Hematopoietic multipotent progenitor cell treated with erythropoietin and hydrocortisone succinate and interleukin-3 and kit ligand, for 8 days (in vitro differentiated cells): ENCODE measurements at places on chromosomes 6 and 20.

GRCh38 chr6:26196846-26197635, 109.8 kb downstream of the HFE start:
- DNase-seq = peak; percentile 97

DNA sequence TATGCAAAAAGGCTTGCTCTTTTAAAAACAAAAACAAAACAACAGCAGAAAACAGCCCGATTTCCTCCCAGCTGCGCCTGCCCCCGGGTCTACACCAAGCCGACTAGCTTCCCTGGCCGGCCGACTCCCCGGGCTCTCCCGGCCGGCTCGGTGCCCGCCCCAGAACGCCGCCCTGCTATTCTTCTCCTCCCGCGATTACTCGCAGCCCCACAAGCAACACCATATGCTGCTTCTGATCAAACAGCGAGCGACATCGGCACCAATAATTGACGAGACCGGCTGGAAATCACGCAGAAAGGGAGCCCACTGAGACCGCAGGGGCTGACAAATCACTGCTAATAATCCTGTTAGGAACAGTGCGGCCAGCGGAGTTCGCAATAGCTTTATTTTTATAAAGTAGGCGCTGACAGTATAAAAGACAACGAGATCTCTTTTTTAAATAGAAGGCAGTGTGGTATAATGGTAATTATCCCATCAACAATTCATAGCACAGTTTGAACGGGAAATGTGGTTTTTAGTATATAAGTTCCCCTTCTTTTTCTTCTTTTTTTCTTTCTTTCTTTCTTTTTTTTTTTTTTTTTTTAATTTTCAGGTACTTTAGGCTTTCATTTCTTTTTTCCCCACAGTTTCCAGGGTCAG, 3.3 kb downstream of the SIM1 start:
- DNase-seq = no peak

GRCh38 chr20:49028684-49029083, 17.4 kb upstream of the CSE1L start:
- peak; percentile 49 for DNase-seq

DNA sequence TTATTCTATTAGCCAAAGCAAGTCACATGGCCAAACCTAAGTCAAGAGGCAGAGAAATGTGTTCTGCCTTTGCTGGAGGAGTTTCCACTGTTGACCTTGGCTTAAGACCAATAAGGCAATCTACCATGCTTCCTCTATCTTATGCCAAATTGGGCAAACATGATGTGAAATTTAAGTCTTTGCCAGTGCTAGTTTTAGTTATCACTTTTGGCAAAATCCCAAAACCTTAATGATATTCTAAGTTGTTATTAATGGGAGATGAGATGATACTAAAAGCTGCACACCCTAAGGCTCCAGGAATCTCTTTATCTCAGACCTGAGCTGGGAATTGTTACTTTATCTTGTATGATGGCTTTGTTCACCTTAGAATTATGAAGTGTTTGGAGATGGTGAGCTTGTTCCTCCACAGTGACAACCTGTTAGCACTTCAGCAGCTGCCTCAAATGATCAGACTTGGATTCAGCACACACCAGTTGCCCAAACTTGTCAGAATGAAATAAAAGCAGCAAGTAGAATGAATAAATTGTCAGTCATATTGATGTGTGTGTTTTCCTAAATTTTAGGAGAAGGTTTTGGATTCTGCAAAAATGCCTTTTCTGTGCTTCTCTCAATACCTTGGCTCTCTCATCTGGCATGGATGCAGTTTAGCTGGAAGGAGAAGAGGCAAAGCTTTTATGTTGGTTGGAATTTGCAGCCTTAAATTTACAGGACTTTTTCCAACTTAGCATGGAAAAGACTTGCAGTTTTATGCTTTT, 49.3 kb downstream of the RIN2 start:
- no peak for DNase-seq

DNA sequence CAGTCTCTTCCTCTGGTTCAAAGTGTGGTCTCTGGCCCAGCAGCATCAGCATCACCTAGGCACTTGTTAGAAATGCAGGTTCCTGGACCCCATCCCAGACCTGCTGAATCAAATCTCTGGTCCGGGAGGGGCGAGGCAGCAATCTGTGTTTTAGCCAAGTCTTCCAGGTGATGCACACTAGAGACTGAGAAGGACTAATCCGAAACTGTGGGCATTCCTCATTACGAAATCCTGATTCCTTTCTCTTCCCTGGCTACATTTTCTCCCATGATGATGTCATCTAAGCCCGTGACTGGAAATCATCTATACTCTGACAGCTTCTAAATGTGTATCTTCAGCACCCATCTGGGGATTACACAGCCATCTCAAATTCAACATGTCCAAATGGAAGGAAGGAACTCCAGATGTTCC, 39.7 kb upstream of the PRND start:
- no peak for DNase-seq
